Activated naive CD4-positive, alpha-beta T cell treated with anti-CD3 and anti-CD28 coated beads, Interleukin-2, amount 10 ng/mL, durations not matched to agents 7 days and 5 days (primary cell): ENCODE measurements at places on chromosomes 6 and 20.

DNA sequence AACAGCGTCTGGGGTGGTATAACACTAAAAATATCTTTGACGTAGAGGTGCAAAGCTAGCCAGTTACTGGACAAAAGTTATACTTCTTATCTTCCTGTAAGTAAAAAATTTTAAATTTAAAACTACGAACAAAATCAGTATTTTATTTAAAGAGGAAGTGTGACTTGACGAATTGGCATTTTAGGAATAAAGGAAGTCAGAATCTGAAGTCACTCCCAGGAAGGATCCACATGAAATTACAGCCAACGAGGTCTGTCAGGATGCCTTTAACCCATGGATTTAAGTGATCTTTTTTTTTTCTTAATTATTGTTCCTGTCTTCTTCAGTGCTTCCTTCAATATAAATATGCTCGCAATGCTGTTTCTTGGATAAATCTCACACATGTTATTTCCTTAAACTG is 27.2 kb upstream of the SNX9 start:
- peaks cover 42% of the 10 kb centered on the region for H3K27me3 ChIP-seq
- no peak overlapping the region for H3K27ac ChIP-seq
- peaks cover 10% of the 10 kb centered on the region for H3K4me1 ChIP-seq
- H3K4me3 ChIP-seq: no peak overlapping the region
- no peaks in the 10 kb centered on the region for H3K36me3 ChIP-seq

DNA sequence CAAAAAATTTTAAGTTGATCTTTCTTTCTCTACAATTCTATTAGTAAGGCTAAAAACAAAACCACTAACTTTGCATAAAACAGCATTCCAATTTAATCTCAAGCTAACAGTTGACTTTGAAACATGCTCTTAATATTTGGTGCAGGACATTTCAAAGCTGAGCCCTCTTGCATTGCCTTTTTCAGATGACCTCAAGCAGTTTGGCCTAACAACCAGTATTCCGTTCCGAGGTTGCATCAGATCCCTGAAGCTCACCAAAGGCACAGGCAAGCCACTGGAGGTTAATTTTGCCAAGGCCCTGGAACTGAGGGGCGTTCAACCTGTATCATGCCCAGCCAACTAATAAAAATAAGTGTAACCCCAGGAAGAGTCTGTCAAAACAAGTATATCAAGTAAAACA is 194.0 kb downstream of the ARHGAP18 start:
- no peaks in the 10 kb centered on the region for H3K27me3 ChIP-seq
- H3K27ac ChIP-seq: no peak overlapping the region
- DNase-seq: no peak
- H3K4me1 ChIP-seq: no peaks in the 10 kb centered on the region
- no peaks in the 10 kb centered on the region for H3K36me3 ChIP-seq
- H3K4me3 ChIP-seq: no peak overlapping the region

- H3K27me3 ChIP-seq: no peaks in the 10 kb centered on the region
- no peak overlapping the region for H3K27ac ChIP-seq
- no peak overlapping the region for H3K4me3 ChIP-seq
- peaks cover 58% of the 10 kb centered on the region for H3K36me3 ChIP-seq
- DNase-seq: no peak
Measured at GRCh38 chr6:144405163-144405562, 120.0 kb downstream of the UTRN start.

- H3K4me3 ChIP-seq: no peak overlapping the region
- no peaks in the 10 kb centered on the region for H3K27me3 ChIP-seq
- peaks cover 40% of the 10 kb centered on the region for H3K36me3 ChIP-seq
Measured at GRCh38 chr6:130534627-130535026, 168.8 kb downstream of the TMEM200A start.

DNA sequence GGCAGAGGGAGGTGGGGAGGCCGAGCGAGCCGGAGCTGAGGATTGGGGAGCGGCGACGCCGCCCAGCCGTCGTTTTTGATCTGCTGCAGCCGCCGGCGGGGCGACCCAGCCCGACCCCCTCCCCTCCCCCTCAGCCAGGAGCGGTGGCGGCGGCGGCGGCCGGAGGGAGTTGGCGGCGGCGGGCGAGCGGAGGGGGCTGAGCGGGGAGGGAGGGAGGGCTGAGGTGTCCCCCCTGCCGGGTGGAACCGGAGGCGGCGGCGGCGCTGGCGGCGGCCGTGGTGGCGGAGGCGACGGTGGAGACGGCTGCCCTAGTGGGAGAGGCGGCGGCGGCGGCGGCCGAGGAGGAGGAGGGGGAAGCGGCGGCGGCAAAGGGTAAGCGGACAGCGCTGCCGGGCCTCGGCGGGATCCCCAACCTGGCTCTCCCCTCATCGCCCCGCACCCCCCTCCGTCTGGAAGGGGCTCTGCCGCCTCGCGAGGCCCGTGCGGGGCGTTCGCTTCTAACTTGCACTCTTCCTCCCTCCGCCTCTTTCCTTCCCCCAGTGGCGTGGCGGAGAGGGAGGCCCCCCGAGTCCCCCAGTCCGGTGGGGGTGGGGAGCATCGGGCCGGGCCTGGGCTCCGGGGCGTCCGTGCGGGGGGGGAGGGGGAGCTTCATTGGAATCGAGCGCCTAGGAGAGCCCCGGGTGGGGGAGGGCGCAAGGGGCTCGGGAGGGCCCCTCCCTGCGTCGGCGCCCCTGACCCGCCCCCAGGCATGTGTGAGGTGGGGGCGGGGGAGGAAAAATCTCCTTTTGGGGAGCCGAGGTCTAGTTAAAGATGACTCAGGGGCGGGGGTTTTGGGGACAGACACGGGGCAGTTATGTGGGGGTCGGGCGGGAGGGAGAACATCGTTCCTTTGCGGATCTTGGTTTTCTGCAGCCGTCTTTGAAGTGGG is at the start of gene TAB2:
Gene TAB2, plus strand, starts transcription at position 69 of the 928 bp plus-strand sequence. CDS start 52,286 bp downstream, outside the sequence.
- H3K4me3 ChIP-seq: peak within 1 kb of the TSS; percentile 88
- H3K27ac ChIP-seq: peak within 1 kb of the TSS; percentile 95
- H3K36me3 ChIP-seq: peaks cover 38% of the 10 kb centered on the region
- H3K27me3 ChIP-seq: no peaks in the 10 kb centered on the region
- peaks cover 52% of the 10 kb centered on the region for H3K4me1 ChIP-seq

GRCh38 chr6:18600255-18600654 is 213.1 kb downstream of the RNF144B start:
- no peak for DNase-seq
- no peak overlapping the region for H3K27ac ChIP-seq
- no peak overlapping the region for H3K4me3 ChIP-seq
- H3K36me3 ChIP-seq: no peaks in the 10 kb centered on the region
- peaks cover 7% of the 10 kb centered on the region for H3K27me3 ChIP-seq

DNA sequence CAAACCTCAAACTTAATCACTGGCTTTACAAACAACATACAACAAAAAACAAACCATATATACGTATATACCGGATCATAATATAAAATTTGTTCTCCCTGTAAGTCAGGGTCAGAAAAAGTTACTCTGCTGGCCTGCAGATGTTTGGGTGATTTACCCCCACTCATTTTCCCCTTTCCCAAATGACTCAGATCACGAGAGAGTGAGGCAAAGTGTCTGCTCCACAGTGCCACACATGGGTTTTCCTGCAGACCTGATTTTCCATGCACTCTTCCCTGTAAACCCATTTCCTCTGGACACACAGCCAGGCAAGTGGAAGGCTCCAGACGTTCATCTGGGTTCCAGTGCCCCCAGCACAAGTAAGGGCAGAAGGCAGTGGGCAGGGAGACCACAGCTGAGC is 23.5 kb downstream of the GFOD1 start:
- no peaks in the 10 kb centered on the region for H3K36me3 ChIP-seq
- H3K4me3 ChIP-seq: no peak overlapping the region
- no peak for DNase-seq
- peaks cover 32% of the 10 kb centered on the region for H3K4me1 ChIP-seq
- no peak overlapping the region for H3K27ac ChIP-seq
- H3K27me3 ChIP-seq: no peaks in the 10 kb centered on the region

GRCh38 chr6:14807130-14807529 is 438.7 kb upstream of the JARID2 start:
- no peak overlapping the region for H3K27ac ChIP-seq
- no peaks in the 10 kb centered on the region for H3K27me3 ChIP-seq
- H3K36me3 ChIP-seq: no peaks in the 10 kb centered on the region
- DNase-seq: no peak

- DNase-seq: no peak
- H3K27ac ChIP-seq: no peak overlapping the region
- peaks cover 3% of the 10 kb centered on the region for H3K27me3 ChIP-seq
- no peak overlapping the region for H3K4me3 ChIP-seq
- no peaks in the 10 kb centered on the region for H3K36me3 ChIP-seq
Measured at GRCh38 chr6:85493389-85493788, 43.5 kb downstream of the NT5E start.

DNA sequence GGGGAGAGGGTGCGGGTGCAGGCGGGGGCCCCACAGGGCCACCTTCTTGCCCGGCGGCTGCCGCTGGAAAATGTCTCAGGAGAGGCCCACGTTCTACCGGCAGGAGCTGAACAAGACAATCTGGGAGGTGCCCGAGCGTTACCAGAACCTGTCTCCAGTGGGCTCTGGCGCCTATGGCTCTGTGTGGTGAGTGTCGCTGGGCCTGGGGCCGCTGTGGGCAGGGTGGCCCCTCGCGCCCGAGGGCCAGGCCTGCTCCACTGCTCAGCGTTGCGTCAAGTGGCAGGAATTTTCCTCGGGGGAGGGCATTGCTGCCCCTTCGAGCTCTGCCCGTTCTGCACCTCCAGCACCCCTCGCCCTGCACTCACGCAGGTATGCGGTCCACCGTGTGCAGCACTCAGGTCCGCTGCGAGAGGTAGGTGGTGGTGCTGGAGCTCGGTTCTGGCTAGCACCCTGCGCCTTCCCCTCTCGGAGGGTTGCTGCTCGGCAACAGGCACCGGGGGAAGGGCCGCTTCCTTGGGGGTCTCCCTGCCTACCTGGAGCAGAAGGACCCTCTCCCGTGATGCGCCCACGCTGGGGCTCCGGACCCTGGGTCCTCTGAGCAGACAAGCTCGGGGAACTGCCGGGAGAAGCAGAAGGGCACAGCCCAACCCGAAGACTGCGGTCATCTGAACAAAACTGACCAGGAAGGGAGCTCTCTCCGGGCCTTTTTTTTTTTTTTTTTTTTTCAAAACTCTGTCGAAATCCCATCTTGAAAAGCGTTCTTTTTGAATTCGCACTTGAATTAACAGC is 674 bp downstream of the MAPK14 start:
- H3K4me1 ChIP-seq: peaks cover 46% of the 10 kb centered on the region
- peak overlapping the region; percentile 93 for H3K27ac ChIP-seq
- H3K27me3 ChIP-seq: peaks cover 26% of the 10 kb centered on the region
- H3K4me3 ChIP-seq: peak overlapping the region; percentile 83
- H3K36me3 ChIP-seq: peaks cover 16% of the 10 kb centered on the region
- DNase-seq: peak; percentile 58

- no peaks in the 10 kb centered on the region for H3K36me3 ChIP-seq
- no peak overlapping the region for H3K4me3 ChIP-seq
- H3K27me3 ChIP-seq: no peaks in the 10 kb centered on the region
- no peak for DNase-seq
- H3K27ac ChIP-seq: no peak overlapping the region
Measured at GRCh38 chr20:60365882-60366281, 407.7 kb downstream of the CDH26 start.

GRCh38 chr6:151869345-151869744 is 61.9 kb downstream of the ESR1 start:
- H3K27ac ChIP-seq: no peak overlapping the region
- H3K27me3 ChIP-seq: no peaks in the 10 kb centered on the region
- no peak overlapping the region for H3K4me3 ChIP-seq
- no peaks in the 10 kb centered on the region for H3K36me3 ChIP-seq
- H3K4me1 ChIP-seq: no peaks in the 10 kb centered on the region
